ENCODE measurements at places on chromosomes 11 and 22.

DNA sequence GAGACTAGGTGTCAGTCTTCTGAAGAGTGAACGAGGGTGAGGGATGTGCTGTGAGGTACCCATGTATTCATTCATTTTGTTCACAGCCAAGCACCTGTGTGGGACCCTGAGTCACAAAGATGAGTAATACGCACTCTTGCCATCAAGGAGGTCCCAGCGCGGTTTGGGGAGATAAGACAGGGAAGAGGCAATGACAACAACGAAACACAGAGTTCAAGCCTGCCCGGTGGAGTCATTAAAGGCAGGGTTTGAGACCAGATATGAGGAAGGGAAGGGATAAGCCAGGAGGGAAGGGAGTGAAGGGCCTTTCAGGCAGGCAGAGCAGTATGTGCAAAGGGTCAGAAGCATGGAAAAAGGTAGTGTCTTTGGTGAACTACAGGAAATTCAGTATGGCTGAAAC, 4.6 kb downstream of the DCHS1 start:
- DNase-seq: no peak

DNA sequence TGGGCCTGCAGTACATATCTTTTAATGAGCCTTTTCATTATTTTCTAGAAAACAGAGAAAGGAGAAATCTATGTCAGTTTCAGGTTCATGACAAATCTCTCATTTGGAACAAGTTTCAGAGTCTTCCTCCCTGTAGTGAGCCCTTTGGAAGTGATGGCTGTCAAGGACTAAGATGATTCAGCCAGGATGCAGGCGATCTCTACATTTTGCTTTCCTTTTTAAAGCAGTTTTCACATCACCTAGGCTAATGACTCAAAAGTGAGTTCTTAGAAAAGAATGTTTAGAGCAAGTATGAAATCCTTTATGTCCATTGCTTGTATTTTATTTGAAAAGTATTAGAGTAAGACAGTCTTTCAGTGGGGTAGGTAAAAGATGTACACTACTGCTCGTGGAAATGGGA, 130.1 kb downstream of the TRPC6 start:
- DNase-seq: no peak

DNA sequence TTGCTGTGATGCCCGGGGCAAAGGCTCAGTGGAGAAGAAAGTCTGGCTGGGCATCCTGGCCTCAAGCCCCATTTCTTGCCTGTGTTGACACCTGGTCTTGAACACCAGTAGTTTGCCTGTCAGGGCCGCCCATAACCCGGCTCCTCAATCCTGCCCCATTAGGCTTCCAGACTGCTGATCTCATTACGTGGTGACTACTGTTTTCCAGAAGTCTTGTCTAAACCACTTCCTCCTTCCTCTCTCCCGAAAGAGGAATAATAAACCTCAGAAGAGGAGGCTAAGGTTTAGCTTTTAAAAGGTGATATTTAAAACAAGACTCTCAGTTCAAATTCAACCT, 97.7 kb downstream of the CD44 start:
- no peak for DNase-seq

GRCh38 chr11:43920598-43921419, 21.6 kb upstream of the C11orf96 start:
- no peak for DNase-seq

DNA sequence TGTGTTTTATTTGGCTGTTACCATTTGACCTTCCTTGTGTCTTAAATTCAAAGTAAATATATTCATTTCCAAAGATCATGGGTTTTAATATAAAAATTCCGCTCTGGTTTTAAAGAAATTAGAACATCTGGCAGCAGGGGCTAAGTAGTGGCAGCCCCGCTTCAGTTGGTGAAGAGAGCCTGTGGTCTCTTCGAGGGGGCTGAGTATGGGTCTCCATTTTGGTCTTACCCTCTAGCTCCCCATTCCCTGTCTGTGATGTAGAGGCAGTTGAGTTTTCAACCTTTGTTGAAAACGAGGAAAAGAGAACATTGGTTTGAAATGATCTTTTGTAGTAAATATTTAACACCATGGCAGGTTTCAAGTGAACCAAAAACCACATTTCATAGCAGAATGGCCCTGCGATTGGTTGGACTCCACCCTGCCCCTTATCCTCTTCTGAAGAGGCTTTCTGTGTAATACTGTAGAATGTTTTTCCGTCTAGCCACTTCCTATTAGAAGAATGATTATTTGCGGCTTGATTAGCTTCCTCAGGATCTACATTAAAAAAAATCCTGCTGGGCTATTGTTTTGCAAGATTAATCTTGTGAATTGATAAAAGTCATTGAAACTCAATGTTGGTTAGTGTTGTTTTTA, 17.7 kb downstream of the APLP2 start:
- DNase-seq: no peak

GRCh38 chr22:18066181-18066859, 11.5 kb upstream of the PEX26 start:
- no peak for DNase-seq

DNA sequence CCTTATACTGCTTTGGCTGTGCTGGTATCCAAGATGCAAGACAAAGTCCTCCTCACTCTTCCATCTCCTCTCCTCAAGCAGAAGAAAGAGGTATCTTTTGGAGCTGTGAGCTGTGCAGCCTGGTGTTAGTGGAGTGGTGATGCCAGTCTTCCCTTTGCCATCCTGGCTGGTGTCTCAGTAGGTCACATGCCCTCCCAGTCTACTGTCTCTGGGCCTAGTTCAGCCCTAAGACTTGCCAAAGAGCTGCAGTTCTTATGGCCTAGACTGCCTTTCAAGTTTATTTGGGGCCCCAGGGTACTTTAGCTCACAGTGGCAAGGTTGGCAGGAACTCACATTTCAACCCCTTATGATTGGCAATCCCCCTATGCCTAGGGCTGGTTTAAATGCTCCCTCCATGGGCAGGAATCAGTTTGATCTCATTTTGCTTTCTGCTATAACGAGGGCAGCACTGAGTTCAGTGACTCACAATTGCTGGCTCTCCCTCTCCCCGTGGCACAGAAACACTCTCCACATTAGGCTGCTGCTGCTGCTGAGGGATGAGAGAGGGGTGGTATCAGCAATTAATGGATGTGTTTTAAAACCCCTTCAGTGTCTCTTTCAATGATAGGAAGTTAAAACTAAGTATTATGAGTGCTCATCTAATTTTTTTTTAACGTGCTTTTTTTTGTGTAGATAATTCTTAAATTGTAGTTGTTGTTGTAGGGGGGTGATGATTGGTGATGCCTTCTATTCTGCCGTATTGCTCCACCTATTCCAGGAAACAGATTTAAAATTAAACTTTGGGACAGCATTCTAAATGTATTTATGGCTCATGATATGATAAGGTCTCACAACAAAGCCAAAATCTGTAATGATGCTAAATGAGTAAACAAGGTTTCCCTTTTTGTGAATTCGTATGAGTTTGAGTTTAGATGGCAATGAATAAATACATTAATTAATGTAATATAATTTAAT, 1295.0 kb downstream of the JRKL start:
- no peak for DNase-seq
